ENCODE measurements at places on chromosomes 6 and 20.
A peak's percentile ranks its signal among the peaks of the same experiment; 100 is the strongest.

- DNase-seq: no peak
These were observed 47.2 kb downstream of the TOX2 start for GRCh38 chr20:43961541-43962471.

- no peak for DNase-seq
These were observed 75.1 kb downstream of the SEL1L2 start for GRCh38 chr20:13915284-13915683.

GRCh38 chr6:93474733-93475179, 55.4 kb upstream of the EPHA7 start:
- no peak for DNase-seq

- DNase-seq: no peak
These were observed 2.6 kb downstream of the BLCAP start for GRCh38 chr20:37524859-37525708.

GRCh38 chr20:8305449-8305978, 173.4 kb downstream of the PLCB1 start:
- peak; percentile 34 for DNase-seq

GRCh38 chr6:25232479-25232878, 46.7 kb upstream of the CARMIL1 start:
- no peak for DNase-seq

DNA sequence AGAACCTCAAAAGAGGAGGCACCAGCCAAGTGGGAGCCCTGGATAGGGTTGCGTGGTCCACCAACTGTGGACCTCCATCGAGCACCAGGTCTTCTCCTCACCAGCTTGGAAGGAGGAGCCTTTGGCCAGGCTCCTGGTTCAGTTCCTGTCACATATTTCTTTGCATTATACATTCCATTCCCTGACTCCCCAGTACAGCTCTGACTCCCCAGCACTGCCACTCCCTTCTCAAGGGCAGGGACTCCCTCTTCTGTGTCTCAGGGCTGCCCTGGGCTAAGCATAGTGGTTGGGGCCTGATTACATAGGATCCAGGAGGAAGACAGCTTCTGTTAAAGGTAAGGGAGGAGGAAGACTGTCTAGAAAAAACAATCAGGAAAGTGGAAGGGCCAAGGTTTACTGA, 91.1 kb downstream of the MRPL14 start:
- no peak for DNase-seq

DNA sequence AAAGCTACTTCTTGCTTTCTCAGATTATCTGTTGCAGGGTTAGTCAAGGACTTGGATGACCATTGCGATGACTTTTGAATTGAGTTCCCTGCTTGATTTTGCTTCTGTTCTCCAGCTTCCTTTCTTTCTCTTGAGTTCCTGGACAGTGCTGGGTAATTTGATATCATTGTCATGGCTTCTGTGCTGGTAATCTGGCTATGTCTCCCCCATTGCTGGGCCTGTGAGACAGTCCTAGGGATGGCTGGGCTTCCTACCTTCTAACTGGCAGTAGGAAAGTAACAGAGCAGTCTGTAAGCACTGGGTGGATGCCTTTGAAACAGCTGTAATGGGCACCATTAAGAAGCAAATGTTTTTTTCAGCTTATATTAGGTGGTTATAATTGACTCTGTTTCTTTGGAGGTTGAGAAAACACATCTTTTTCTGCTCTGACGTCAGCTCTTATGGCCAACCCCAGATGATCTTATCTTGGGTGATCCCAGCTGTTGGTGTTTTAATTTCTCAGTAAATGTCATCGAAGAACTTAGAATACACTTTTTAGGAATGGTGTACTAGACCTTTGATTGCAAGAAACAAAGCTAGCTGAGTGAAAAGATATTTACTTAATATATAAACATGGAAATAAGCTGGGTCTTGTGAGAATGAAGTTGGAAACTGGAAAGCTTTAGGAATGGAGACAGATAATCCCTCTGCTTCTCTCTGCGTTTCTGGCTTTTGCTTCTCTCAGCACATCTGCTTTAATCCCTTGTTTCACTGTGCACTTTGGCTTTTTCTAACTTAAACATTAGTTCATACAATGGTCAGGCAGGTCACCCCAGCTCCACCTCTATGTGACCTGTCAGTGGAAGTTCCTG, 195.0 kb upstream of the MAN1A1 start:
- DNase-seq: no peak

All from NCI-H2081 treated with DMSO at 0.1 percent for 48 hours (cell line).